ENCODE measurements at places on chromosomes 5 and 9.

- no peak for DNase-seq
Measured at GRCh38 chr9:15256426-15256825, 50.6 kb downstream of the TTC39B start.

GRCh38 chr5:157063776-157064430, 5.0 kb upstream of the HAVCR1 start:
- no peak for DNase-seq

DNA sequence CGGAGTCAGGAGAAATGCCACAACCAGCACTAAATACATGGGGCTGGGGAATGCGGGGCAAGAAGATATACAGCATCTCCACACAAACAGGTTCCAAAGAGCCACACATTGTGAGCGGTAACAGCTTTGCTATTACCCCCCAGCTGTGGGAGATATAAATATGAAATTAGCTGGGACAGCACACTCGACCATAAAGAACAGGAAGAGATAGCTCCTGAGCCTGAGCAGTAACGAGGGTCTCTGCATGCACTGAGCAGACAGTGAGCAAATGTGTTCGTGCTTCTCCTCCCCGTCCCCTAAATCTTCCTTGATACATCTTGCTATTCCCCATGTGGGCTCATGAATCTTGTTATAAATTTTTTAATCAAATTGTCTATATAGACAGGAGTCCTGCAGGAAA, 53.1 kb downstream of the ADAMTS2 start:
- DNase-seq, result no peak

GRCh38 chr5:94689908-94690307, 71.4 kb downstream of the SLF1 start:
- DNase-seq, result no peak

DNA sequence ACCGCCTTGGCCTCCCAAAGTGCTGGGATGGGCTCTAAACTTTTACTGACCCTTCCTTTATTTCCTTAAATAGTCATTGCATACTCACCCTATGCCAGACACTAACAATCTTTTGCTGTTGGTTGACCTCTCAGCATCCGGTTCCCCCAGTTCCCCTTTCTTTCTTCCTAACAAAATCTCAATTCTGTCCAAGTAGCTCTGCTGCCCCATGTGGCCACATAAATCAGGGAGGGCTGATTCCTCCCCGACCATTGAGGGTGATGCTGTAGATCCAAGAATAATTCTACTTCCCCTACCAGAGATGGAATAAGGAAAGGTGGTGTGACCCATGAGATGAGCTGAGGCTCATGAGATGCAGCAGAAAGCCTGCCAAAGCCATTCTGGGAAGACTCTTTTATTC, 315.3 kb upstream of the MSX2 start:
- DNase-seq, result no peak

GRCh38 chr5:32471784-32472183, 27.2 kb upstream of the ZFR start:
- DNase-seq, result no peak

DNA sequence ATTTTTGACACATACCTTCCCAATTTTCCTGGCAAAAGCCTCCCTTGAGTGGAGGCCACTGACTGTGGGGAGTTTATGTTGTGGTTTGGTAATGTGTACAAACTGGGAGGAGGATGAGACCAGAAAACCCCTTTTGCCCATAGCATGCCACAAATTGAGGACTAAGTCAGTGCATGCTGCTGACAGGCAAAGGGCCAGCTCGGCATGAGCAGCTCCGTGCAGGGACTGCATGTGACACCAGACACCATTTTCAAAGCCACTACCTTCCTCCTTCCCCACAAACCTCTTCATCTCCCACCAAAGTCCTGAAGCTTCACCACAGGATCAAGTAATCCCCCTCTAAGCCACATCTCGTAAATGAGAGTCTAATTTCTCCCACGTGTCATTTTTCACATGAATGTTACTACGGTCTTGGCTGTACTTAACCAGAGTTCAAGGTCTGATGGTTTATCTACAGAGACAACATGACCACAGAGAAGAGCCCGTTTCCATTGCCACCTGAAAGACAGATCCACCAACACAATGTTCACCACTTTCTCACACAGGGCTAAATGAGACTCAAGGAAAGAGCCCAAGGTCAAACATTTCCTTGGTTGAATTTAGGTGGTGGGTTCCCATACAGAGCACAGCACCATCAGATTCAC, 106.5 kb downstream of the NFIB start:
- no peak for DNase-seq

DNA sequence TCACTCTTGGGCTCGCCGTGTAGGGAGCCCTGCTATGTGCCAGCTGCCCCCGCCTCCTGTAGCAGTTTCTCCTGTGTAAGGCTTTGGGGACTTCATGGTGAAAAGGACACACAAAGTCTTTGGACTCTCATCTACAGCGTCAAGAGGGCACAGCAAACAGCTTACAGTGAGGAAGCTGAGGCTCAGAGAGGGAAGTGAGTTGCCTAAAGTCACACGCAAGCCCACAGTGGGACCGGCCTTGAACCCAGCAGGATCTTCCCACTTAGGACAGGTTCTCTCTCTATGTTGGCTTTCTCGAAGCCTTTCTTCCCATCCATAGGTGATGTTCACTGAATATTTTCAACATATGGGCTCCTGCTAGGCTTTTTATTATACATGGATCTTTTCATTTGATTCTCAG, 9.8 kb upstream of the PRRX2 start:
- DNase-seq, result no peak

GRCh38 chr5:93078082-93079038, 502.7 kb downstream of the NR2F1-AS1 start:
- no peak for DNase-seq

DNA sequence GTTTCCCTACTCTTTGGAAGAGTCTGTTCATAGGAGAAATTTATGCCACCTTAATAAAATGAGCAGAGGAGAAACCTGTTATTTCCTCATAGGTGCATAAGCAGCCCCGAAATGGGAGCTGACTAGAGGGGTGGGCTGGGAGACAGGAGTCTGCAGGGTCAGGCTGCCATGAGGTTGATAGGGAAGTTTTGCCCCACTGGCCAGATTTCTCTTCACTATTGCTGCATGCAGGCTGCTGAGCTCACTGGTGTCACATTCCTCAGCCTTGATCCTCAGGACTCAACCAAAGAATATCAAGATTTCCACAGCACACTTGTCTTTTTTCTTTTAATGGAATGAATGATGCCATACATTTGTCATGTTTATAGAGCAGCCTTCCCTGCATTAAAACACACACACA, 60.7 kb downstream of the BHMT start:
- no peak for DNase-seq

DNA sequence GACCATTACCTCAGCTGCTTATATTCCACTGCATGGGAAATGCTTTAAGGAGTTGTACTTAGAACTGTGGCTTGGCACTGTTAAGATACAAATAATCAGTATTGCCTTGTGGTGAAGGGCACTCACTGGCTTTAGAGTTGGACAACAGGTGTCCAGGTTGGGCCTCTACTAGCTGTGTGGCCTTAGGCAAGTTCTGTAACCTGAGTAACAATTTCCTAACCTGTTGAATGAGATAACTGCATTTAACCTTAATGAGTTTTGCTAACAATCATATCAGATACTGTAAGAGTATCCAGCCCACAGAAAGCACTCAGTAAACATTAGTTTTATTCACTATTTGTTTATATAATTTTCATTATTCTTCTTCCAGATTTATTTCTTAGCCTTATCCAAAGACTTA, 17.2 kb upstream of the HK3 start:
- no peak for DNase-seq

- no peak for DNase-seq
Measured at GRCh38 chr9:107173422-107174180, 109.5 kb upstream of the RAD23B start.

DNA sequence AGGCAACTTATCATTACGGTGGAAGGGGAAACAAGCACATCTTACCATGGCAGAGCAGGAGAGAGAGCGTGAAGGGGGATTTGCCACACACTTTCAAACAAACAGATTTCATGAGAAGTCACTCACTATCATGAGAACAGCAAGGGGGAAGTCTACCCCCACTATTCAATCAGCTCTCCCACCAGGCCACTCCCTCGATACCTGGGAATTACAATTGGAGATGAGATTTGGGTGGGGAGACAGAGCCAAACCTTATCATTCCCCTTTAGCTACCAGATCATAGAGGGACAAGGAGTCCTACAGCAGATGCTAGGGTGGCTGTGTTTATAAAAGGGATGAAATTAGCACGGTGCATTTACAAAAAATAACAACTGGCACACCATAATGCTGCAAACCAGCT, 2149.4 kb upstream of the ACO1 start:
- no peak for DNase-seq

GRCh38 chr5:169812786-169813185, 167.5 kb downstream of the INSYN2B start:
- DNase-seq, result no peak

DNA sequence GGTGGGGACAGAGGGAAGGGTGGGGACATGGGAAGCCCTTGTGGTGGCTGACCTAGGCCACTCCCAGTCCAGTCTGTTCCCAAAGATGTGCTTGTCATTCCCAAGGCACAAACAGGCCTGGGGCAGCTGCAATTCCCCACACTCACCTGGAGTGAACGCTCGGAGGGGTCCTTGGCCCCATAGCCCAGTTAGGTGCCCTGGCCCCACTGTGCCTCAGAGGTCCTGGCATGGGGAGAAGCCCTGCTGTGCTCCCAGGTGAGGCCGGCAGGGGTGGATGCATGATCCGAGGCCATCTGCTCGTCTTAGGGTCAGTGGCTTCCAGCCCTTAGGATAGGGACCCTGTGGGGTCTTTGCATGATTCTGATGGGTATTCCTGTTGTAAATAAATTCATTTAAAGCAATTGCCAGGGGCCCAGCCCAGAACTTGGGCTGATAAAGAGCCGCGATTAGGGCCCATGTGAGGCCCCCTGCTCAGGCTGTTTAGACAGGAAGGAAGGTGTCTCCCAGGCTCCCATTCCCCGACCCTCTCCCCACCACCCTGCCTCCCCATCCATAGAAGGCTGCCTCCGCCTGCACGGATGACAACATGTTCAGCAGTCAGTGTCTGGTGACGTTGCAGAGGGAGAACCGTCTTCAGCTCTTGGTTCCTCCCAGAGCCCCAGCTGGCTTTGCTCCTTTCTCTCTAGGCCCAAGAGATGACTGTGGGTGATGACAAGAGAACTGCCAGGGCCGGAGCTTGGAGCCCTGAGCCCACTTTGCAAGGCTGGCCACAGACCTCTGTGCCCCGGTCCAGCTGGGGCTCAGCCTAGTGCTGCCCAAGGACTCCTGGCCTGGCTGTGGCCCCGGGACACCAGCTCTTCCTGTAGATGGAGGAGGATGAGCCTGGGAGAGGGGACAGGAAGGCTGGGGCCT, 28.4 kb upstream of the IRX4 start:
- no peak for DNase-seq

DNA sequence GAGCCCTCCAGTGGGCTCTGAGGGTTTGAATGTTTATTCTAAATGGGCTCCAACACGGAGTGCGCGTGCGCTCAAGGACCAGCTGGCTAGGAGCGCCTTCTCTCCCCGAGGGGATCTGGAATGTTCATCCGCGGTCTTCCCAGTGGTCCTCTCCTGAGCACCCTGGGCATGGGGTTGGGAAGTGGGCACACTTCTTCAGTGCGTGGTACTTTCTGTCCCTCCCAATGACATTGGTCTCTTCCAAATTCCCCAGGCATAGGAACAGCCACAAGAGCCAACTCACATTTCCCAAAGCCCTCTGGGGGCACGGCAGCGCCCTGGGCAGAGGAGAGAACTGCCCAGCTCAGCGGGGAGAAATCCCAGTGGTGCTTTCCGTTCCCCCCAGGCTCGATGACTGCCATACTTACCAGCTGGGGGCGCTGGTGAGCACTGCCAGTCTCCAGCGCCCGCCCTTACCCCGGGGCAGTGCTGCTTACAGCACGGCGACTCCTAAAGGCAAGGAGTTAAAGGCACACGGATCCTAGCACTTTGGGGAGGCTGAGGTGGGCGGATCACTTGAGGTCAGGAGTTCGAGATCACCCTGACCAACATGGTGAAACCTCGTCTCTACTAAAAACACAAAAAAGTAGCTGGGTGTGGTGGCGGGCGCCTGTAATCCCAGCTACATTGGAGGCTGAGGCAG, 29.9 kb upstream of the OBP2B start:
- DNase-seq, result no peak

GRCh38 chr5:82346399-82347165, 68.4 kb upstream of the RPS23 start:
- DNase-seq, result no peak
